ENCODE measurements at places on chromosomes 7 and 10. TPM values are rescaled to one million over a fixed set of nuclear protein-coding genes. Genes with fewer than 3 reads are reported as not detected.

- no peak for DNase-seq
These were observed 108.6 kb upstream of the COL1A2 start for GRCh38 chr7:94286111-94286510.

DNA sequence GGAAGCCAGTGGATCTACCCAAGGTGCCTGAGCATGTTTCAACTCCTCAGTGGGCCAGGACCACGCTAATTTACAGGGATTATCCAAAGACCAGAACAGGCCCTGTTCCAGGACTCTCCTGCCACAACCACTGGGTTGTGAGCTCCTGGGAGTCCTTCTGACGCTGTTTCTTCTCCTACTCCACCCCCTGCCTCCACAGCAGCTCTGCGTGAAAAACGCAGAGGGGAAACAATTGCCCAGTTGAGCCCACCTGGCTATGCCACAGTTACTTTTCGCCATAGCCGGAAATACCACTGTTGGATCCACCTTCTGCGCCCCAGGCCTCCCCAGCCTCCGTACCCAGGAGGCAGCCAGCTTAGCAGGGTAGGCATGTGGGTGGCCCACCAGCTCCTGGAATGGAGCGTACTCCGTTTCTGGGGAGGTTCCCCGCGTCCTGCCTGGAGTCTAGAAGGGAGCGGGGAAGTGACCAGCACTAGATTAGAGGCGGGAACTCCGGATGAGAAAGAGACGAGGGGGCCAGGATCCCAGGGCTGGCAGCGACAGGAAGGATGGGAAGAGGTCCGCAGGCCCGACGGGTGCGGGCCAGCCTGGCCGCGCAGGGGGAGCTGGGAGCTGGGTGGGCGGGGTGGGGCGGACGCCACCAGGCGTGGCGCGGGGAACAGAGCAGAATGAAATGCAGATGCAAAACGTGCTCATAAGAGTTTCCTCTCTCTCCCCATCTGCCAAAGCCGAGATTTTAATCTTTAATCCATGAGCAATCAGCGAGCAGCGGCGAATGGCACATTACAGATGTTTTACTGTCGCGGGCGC is 32.1 kb upstream of the PAX2 start:
- no peak for DNase-seq

DNA sequence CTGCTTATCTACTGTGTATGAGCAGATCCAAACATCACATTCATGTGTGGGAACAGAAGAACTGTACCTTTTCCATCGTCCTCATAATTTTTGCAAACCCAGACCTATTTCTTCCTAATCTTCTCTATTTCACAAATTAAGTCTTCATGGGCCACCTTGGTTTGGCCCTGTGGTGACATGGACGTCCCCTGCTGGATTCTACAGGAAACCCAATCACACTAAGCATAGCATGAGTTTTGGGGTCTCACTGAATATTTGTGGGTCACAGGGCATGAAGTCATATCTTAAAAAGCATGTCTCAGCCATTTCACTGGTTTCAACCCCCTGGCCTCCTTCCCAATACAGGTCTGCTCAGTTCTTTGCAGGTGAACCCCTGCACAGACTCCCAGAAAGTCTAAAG is 35.8 kb upstream of the CDCA7L start:
- DNase-seq: no peak

GRCh38 chr10:30818010-30818660 is 188.6 kb upstream of the LYZL2 start:
- DNase-seq: no peak

DNA sequence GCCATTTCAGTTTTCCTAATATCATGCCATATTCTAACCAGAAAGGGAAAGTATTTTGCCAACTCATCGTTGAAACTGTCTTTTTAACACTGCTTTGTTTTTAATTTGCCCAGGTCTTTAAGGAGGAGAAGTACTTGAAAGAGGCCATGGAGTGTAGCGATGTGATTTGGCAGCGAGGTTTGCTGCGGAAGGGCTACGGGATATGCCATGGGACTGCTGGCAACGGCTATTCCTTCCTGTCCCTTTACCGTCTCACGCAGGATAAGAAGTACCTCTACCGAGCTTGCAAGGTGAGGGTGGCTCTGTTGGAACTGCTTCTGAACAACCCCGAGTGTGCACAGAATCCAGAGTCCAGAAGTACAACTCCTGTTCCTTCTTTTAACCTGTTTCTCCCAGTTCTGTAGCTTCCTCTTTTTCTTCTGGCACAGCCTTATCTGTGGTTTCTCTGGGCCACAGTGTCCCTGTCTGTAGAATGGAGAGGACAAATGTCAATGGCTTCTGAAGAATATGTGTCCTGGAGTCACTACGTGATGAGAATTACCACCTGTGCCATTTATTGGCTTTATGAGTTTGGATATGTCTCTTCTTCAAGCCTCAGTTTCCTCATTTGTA is 60.1 kb downstream of the LANCL2 start:
- DNase-seq: no peak

DNA sequence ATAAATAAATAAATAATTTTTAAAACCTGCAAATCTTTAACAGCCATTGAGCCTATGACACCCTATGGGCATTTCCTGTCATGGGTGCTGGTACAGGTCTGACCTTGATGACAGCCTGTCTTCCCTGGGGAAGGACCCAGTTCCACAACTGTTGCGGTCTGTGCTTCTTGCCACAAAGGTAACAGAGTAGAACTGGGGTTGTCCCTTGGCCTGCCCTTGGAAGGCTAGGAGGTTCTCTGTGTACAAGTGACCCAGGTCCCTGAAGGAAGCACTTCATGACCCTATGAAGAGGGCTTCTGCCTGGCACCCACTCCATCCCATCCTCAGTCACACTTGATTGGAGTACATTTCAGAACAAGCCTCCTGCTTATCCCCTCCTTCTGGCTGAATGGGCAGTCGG is 66.9 kb downstream of the OGDH start:
- DNase-seq: no peak

DNA sequence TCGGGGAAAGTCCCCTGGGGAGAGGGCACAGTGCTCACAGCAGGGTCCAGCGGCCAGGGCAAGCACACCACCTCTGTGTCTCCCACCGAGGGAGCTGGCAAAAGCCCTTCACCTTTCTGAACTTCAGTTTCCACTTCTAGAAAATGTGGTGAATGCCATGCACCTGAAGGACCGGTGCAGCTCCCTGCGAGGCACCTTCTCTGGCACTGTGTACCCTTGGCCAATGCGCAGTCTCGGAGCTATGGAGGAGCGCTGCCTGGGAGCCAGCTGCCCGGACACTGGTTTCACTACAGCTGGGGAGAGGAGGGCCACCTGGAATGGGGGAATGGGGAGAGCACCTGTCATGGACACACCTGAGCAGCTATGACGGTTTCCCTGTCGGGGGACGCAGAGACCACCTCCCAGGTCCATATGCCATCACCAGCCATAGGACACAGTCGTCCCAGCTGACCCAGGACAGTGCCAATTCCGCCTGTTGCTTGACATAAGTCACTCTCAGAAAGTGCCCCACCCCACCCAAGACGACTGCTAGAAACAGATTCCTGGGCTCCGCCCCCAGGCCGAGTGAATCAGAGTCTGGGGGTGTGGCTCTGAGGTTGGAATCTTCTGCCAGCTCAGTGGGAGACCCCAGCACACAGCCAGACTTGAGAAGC is 16.8 kb downstream of the RASGEF1A start:
- no peak for DNase-seq

GRCh38 chr7:95062901-95063300 is 155.5 kb downstream of the PPP1R9A start:
- DNase-seq: no peak

The ANK3 gene
- 84.9 TPM for total RNA-seq

The AKR1C2 gene
- total RNA-seq: 3.8 TPM

The PSMC2 gene
- 111 TPM for total RNA-seq

The NUTM2B gene
- 0.42 TPM for total RNA-seq

The GNG11 gene
- 0.56 TPM for total RNA-seq

The INPP5F gene
- 186 TPM for total RNA-seq
